ENCODE measurements at places on chromosomes 2 and 18. TPM values are rescaled to one million over a fixed set of nuclear protein-coding genes. Genes with fewer than 3 reads are reported as not detected.
A peak's percentile ranks its signal among the peaks of the same experiment; 100 is the strongest.

DNA sequence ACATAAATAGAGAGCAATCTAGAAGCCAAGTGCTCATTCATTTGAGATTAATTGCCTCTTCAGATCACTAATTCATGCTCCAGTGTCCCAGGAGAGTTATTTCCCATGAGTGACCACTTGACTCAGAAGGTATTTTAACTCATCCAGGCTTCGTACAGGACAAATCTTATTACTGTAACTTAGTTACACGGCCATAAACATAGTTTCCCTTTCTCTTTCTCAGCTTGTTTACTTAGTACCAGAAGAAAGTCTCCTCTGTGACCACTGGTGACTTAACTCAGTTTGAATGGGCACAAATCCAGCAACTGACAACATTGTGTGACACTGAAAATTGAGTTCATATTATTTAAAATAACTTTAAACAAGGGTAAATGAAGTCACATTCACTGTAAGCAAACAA, 25.3 kb downstream of the MMADHC start:
- no peak for DNase-seq

DNA sequence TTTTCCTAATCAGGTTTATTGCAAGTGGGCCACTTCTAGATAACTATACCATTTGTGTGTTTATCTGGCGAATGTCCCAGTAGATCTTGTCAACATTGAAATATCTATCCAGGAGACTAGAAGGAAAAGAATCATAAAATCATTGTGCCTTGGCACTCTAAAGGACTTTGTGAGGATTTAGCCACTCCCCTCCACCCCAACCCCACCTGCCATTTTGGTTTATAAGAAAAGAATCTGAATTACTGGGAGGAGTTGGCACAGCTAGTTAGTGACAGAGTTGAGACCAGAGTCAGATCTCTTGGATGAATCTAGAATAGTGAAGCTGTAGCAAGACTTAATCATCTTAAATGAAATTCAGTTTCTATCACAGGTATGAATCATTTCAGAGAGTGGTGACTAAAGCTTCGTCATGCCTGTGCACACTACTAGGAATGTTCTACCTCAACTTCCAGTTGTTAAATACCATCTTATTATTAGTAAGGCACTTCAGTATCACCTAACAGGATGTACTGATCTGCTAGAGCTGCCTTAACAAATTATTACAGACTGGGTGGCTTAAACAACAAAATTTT, 212.7 kb upstream of the SLC14A2 start:
- peak; percentile 58 for DNase-seq

- no peak for DNase-seq
These were observed 329.3 kb upstream of the TNP1 start for GRCh38 chr2:217189131-217189530.

DNA sequence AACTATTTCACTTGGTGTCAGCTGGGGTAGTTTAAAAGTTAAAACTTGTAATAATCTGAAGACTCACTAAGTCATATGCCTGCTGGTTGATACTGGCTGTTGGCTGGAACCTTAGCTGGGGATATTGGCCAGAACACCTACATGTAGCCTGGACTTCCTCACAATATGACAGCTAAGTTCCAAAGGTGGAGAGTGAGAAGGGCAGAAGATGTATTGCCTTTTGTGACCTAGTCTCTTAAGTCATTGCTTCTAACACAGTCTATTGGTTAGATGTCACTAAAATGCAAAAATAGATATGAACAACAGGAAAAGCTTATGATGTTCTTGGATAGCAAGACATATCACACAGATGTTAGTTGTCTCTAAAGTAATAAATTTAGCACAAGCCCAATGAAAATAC, 113.2 kb upstream of the CHAC2 start:
- DNase-seq = peak; percentile 53

- no peak for DNase-seq
These were observed 15.4 kb upstream of the FARP2 start for GRCh38 chr2:241340631-241341163.

CFAP65 gene
- not detected for polyA plus RNA-seq
